ENCODE measurements at places on chromosomes 5 and 9.

DNA sequence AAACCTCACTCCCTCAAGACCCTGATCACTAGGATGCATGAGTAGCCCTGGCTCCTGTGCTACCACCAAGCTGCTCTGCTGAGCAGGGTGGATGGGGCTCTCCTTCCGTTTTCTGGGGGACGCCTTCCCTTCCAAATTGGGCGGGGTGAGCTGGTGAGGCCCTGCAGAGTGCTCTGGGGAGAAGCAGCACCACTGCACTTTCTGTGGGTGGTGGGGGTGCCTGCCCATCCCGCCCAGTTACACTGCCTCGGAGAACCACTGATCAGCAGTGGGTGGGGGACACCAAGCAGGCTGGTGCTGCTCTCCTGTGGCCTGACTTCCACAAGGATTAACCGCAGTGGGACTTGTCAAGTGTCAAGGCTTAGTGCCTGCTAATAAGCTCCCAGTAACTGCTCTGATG is 19.0 kb downstream of the GFPT2 start:
- DNase-seq: peak; percentile 20

DNA sequence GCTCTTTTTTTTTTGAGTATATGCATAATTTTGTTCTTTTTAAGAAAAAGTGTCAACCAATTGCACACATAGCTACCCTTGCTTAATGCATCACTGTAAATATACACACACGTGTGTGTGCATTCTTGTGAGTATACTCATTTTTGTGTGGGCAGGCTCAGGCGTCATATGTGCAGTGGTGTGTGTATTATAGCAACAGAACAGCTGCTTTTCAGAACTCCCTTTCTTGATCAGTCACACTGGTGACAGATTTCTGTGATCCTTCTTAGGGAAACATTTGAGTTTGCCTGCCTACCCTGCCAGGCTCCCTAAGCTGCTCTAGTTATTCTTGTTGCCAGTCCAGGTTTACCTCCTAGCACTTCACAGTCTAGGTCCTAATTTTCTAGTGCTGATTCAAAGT is 287.0 kb upstream of the SEMA6A start:
- DNase-seq: no peak

DNA sequence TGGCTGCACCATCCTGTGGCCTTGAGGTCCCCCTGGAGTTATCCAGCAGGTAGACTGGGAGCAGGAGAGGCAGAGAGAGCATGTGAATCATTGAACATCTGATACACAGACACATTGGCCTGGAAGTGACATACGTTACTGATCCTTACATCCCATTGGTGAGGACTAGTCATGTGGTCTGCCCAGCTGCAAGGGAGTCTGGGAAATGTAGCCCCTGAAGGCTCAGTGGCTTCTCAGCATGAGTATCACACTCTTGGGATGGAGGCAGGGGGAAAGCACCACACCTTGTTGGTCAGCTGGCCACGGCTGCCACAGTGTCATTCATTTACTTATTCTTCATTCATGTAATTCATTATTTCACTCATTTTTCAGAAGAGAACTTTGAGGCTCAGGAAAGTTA is 13.3 kb upstream of the KCNMB1 start:
- DNase-seq: no peak

- DNase-seq: peak; percentile 62
Observed at GRCh38 chr5:5335700-5336264, 86.7 kb upstream of the ICE1 start.

DNA sequence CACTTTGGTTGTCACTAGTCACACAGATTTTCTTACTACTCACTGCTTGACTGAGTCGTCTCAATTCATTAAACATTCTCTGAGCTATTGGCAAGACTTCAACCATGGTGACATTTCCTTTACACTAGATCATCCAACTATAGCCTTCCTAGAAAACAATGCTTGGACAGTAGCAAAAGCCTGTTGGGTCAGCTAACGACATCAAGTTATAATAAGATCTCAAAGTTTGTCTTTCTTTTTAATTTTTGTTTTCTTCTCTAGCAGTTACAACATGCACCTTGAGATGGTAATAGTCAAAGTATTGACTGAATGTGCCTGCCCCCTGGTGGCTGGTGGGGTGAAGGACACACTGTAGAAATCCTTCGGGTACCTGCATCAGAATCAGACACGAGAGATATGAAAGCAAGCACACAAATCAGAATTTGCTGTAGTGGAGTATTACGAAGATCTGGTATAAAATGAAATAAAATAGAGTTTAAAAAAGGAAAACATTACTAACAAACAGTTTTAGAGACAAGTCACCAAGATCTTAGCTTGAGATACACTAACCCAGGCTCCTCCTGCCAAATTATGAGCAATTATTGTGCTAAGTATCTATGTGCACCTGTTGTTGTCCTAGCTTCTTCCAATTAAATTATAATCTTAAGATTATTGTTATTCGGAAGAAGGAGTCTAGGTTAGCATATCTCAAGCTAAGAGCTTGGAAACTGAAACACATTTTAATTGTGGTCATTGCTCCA is 81.2 kb downstream of the ARL15 start:
- peak; percentile 70 for DNase-seq

DNA sequence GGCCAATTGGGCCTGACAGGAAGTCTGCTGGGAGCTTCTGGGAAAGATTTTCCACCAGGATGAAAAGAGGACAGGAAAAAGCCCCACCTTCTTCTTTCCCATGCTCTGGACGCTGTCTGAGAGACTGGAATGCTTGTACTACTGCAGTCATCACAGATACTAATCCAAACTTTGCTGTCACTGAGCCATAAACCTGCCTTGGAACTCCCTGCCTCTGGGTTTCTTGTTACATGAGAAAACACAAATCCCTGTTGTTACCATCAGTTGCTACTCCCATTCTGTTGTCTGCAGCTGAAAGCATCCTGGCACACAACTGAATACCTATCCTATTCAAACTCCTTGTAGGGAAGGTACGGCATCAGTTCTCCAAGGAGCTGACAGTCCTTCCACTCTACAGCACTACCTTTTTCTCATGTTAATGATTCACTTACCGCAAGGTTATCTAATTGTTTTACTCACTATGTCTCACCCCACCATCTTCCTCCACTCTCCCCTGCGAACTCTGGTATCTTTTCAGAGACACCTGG is 167.5 kb downstream of the CDK5RAP2 start:
- no peak for DNase-seq

GRCh38 chr5:73485715-73486114 is 12.5 kb upstream of the BTF3 start:
- no peak for DNase-seq

- no peak for DNase-seq
Observed at GRCh38 chr5:1540831-1541701, 17.3 kb upstream of the LPCAT1 start.

DNA sequence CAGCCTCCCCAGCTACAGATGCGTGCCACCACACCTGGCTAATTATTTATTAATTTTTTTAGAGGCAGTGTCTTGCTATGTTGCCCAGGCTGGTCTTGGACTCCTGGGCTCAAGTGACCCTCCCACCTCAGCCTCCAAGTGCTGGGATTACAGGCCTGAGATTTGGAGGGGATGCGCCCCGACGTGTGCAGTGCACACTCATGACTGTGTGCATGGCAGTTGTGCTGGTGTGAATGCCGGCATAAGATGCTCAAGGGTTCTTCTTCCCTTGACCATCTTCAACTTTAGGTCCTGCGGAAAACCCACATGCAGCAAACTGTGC is 3.5 kb upstream of the SLC34A1 start:
- DNase-seq: no peak

DNA sequence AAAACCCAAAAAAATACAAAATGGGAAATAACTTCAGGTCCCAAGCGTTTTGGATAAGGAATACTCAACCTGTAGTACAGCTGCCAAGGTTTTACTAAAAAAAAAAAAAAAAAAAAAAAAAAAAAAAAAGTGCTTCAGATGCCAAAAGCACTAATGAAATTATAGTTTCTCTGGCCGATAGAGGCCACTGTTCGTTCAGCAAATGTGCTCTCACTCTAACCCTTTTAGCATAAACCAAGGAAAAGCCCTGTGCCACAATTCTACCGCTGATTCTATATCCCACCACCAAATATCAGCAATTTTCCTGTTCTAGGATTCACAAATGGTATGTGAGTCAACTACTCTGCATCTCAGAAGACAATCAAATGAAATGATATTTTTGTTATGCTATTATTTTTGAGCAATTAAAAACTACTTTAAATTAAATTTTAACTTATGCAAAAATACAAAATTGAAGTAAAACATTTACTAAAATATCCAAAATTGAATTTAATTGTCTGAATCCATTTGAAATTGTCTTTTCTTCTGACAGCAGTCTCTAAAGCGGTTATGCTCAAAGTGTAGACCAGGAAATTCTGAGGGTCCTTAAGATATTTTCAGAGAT is 79.8 kb downstream of the RICTOR start:
- peak; percentile 66 for DNase-seq

DNA sequence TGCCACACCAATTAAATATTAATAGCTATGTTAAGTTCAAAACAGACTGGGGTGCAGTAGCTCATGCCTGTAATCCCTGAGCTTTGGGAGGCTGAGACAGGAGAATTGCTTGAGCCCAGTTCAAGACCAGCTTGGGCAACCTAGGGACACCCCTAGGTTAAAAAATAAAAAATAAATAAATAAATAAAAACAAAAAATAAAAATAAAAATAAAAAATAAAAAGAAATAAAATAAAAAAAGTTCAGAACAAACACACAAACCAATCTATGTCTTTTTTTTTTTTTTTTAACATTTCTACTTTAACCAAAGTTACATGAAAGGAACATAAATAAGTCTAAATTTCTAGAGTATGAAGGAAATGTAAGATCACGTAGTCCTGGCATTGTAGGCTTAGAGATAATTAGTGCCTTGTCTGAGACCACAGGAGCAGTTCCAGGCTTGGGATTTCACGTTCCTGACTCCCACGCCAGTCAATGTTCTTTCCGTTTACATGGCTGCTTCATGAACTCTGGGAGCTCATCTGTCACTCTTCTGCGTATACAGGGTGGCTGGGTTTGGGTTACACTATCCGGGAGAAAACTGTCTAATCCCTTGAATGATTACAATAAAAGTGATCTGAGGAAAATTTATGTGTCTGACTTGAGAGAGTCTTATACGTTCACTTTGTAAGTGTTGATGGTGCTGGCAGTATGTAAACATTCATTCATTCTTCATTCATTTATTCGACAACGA is 85.2 kb downstream of the KIAA1958 start:
- peak; percentile 47 for DNase-seq

DNA sequence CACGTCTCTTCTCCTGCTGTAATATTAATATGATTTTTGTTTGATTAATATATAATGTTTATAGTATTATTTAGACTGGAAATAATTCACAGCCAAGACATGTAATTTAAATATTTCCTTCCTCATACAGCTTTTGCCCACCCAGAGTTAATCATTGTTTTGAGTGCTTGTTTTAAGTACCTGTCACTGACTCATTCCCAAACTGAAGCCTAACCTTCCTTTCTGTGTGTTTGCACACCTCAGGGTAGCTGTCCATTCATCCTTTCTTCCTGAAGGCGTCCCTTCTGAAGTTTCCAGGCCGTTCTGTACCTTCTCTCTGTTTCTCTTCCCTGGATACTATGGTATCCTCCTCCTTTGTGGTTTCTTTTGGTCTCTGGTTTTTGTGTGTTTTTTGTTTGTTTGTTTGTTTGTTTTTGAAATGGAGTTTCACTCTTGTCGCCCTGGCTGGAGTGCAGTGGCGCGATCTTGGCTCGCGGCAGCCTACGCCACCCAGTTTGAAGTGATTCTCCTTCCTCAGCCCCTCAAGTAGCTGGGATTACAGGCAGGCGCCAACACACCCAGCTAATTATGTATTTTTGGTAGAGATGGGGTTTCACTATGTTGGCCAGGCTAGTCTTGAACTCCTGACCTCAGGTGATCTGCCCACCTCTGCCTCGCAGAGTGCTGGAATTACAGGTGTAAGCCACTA is 312.4 kb downstream of the DOCK8 start:
- no peak for DNase-seq

DNA sequence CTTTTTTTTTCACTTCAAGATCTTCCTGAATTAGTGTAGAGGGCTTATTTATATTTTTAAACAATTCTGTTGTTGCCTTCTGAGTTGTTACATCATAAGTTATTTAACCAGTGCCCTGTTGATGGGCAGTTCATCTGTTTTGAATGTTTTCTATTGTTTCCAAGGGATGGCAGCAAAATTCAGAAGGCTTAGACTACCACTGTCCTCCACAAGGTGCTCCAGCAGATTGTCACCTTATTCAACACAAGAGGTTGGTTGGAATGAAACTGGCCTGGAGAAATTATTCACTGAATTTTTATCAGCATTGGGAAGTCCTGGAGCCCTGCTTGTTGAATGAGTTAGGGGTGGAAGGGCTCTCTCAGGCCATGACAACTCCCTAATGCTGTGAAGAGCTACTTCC is 1.3 kb upstream of the KLHL9 start:
- DNase-seq: peak; percentile 3

GRCh38 chr5:62342476-62342837 is 36.5 kb downstream of the KIF2A start:
- no peak for DNase-seq

- DNase-seq: no peak
Observed at GRCh38 chr5:142283304-142283703, 41.5 kb downstream of the SPRY4 start.

GRCh38 chr5:169945831-169946261 is 34.4 kb downstream of the INSYN2B start:
- DNase-seq: no peak

DNA sequence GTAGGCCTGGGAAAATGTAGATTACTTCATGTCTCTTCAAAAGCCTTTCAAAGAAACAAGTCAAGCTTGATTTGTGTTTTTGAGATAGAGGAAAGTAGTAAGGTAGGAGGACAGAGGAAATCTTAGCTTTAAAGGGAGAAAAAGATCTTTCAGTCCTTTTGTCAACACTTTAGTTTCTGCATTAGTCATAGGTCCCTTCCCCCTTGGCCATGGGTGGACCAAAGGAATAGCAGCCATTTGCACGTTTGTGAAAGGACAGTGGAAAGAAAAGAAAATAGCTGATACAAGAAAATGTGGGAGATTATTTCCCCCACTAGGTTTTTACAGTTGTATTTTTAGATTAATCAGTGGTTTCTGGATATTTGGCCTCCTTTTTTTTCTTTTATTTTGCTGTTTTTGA is 121.9 kb upstream of the GRHPR start:
- no peak for DNase-seq

DNA sequence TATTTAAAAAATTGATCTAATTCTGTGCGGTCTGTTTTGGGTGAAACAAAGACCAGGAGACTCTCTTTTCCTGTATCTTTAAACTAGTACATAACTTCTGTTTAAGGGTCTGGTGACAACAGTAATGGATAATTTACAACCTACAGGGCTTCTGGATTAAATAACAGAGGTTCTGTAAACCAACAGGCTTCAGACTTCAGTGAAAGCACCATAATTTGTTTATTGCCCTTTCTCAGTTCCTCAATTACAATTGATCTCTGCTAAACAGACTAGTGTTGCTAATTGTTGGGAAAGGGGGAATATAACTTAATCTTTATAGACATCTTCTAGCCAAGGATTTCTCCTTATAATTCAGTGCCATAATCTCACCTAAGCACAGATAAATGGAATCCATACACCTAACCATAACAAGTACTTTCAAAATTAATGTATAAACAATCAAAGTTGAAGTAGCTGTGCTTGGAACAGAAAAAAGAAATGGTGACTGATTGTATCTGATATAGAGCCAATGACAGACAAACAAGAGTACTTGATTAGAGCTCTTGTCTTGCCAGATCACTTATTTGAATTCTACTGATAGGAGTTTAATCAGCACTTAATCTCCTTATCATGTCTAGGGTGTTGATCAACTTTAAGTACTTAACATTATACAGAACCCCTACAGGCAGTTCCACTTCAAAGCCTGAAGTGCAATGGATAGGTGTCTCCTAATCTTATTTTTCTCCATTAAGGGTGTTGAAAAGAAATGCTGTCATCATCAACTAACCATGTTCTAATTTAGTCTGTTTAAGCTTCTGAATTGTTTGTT is 536.0 kb downstream of the NR2F1-AS1 start:
- DNase-seq: peak; percentile 86

- DNase-seq: peak; percentile 90
Observed at GRCh38 chr9:71249729-71250317, 128.4 kb upstream of the TRPM3 start.

Measured in NCI-H82 (cell line).